Dermis microvascular lymphatic vessel endothelial cell (primary cell): ENCODE measurements at places on chromosomes 4 and X. TPM values are rescaled to one million over a fixed set of nuclear protein-coding genes. Genes with fewer than 3 reads are reported as not detected.
A peak's percentile ranks its signal among the peaks of the same experiment; 100 is the strongest.

Gene CCDC158
- not detected in 2 replicates for total RNA-seq

Gene KLHL34
- total RNA-seq: not detected in 2 replicates

Gene TMPRSS11D
- under 0.01 and 0.13 TPM in 2 replicates for total RNA-seq

Gene NDUFB11
- total RNA-seq: 63.5 and 69.4 TPM in 2 replicates

Gene PNMA6A
- total RNA-seq: 0.39 and 1.0 TPM in 2 replicates

GRCh38 chr4:59122626-59123025 lies 2012.4 kb upstream of the IGFBP7 start:
- no peak for DNase-seq

DNA sequence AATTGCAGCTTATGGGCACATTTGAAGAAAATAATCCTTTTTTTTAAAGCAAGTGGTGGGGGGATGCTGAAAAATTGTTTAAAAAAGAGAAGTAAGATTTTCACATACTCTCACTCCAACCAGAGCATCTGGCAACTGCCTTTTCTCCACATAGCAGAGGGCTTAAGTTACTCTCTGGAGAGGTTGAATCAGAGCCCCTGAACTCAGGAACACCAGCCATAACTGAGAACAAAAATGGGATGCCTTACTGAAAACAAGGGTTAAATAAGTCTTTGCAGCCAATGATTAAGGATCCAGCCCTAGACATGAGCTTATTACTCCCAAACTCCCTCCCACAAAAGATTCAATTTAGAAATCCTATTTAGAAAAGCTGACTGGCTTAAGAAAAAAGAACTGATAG lies 27.5 kb downstream of the CASK start:
- no peak for DNase-seq

- DNase-seq: no peak
Observed at GRCh38 chrX:22147214-22147613, 115.1 kb downstream of the PHEX start.

DNA sequence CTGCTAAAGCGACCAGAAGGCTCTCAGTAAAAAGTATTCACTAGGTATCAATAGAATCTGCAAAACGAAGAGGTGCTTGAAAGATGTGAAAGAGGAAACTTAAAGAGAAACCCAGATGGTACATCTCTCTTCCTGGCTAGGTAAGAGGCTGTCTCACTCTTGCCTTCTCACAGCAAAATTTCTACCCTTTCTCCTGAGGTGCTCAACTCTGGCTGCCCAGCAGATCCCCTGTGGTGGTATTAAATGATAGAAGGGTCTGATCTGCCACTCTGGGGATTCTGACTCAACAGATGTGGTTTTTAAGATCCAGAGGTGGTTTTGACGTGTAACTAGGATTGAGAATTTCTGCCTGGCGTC lies 14.9 kb upstream of the TSPAN5 start:
- DNase-seq: no peak

DNA sequence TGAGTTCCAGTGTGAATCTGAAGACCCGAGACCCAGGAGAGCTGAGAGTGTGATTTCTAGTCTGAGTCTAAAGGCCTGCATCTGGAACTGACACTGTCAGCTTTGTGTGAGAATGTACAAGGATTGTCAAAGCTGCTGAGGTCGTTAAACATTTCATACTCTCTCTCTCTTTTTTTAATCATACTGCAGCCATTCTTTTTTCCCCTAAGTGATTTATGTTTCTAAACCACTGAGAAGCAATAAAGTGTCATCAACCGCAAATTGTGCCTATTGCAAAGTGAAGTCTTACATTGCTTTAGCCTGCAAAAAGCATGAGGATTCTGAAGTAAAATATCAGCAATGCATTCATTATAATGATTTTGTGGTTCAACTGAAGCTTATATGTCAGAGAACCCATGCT lies 106.0 kb downstream of the ASMT start:
- DNase-seq: no peak

- DNase-seq: no peak
Observed at GRCh38 chr4:23888421-23889319, 1.2 kb downstream of the PPARGC1A start.

DNA sequence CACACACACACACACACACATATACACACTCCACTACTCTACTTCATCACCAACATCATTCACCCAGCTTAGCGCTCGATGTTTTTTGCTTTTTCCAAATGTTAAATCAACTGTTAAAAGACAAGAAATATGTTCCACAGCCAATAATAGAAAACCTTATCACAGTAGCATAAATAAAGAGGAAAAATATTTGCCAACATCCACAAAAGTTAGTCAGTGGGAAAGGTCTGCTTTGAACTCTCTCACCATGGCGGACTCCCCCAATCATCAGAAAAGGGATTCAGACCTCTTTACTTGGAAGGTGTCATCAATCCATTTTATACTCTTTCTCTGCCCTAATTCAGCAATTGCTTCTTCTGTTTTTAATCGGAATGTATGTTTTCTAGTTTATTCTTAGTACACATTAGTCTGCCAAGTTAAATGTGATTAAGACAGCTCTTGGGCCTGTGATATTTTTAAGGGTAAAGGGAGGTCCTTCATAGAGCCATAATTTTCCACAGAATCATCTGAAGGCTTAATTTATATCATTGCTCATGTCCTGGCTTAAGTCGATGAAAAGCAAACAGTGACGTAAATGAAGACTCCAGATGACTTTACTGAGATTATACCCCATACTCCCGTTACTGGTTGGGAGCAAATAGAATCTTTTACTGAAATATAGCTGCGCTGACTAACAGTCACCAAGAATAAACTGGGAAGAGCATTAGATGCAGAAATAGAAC lies 29.7 kb upstream of the LGI2 start:
- DNase-seq: no peak

DNA sequence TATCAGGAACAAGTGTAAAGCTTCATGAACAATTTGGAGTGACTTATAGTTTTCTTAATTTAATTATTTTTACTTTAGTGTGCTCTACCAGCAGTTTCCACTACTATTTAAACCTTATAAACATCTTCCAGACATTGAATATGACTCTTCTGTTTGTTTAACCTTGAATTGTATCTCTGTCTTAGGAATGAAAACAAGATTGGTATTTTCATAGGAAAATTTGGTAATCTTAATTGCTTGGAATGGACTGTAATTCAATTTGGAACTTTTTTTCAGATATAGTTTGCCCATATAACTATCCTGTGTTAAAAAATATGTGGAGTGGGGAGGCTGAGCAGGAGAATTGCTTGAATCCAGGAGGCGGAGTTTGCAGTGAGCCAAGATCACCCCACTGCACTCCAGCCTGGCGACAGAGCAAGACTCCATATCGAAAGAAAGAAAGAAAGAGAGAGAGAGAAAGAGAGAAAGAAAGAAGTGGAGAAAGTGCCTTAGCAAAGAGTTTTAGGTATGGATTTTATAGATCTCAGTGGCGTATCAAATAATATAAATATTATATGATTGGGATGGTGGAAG lies 242.4 kb downstream of the BMPR1B start:
- no peak for DNase-seq

DNA sequence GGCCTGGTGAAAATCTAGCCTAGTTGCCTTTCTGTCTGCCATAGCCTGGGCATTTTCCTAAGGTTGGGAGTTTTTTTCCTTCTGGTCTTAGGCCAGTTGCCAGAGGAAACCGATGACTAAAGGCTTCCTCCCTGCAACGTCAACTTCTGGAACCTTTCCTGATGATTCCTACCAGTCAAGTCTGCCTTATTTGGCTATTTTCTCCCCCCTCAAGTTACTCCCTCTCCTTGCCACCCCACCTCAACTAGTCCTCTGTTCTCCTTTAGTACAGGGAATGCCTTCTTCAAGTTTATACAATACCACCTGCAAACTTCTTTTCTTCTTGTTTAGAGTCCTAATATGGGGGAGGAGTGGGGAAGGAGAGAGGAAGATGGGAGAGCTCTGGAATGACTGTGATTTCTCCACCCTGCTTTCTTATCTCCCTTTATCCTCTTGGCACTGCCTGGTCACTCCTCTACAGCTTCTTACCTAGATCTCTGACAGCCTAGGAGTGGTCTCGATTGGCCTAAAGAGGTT lies 10.6 kb downstream of the MSN start:
- DNase-seq: peak; percentile 91

DNA sequence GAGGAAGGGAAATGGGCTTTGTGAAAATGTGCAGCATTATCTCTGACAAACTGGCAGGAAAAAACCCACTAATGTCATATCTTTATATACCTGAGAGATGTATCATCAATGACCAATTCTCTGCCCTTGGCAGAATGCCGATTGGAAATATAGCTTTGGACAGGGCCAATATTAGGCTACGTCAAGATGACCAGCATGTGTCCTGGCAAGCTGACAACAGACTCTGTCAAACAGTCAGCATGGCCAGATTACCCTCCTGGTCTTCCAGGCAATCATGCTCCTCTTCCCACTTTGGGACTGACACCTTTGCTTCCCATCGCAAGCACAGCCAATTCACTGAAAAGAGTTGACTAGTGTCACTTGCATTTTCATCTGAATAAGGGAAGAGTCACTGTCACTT lies 57.0 kb downstream of the SORBS2 start:
- DNase-seq: no peak

GRCh38 chr4:188190461-188190860 lies 51.2 kb downstream of the TRIML1 start:
- no peak for DNase-seq
